ENCODE measurements at places on chromosomes 13 and 19. TPM values are rescaled to one million over a fixed set of nuclear protein-coding genes. Genes with fewer than 3 reads are reported as not detected.

The GPR108 gene
- 28.3 TPM for polyA plus RNA-seq

The LRRC63 gene
- 0.11 TPM for polyA plus RNA-seq

The CGB8 gene
- not detected for polyA plus RNA-seq

The LGI4 gene
- polyA plus RNA-seq = 9.0 TPM

The IL17D gene
- 30.1 TPM for polyA plus RNA-seq

The FFAR3 gene
- 0.08 TPM for polyA plus RNA-seq

The FCER2 gene
- polyA plus RNA-seq = 0.78 TPM

The PABPC3 gene
- polyA plus RNA-seq = 0.25 TPM

The FOXA3 gene
- polyA plus RNA-seq = not detected

The NLRP7 gene
- not detected for polyA plus RNA-seq
